ENCODE measurements at places on chromosomes 6 and 20.
A peak's percentile ranks its signal among the peaks of the same experiment; 100 is the strongest.

DNA sequence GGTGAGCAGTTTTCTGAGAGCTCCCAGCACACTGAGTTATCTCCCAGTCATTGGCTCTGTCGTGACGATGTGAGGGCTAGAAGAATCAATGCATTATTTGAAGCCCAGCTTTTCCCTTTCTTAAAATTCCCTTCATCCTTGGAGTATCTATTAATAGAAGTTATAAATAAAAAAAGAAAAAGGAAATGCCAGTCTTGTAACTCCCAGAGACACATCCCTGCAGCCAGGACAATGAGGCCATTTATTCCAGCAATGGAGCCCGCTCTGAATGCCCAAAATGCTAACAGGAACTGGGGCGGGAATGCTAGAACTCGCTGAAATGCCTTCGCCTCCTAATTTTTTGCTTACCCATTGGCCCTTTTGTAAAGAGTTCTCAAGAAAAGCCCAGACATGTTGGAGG is 305.8 kb downstream of the TFAP2C start:
- no peak for DNase-seq

GRCh38 chr6:130810307-130811030 is 16.7 kb upstream of the SMLR1 start:
- no peak for DNase-seq

- peak; percentile 12 for DNase-seq
These were observed 95.4 kb downstream of the OGFRL1 start for GRCh38 chr6:71383901-71384489.

DNA sequence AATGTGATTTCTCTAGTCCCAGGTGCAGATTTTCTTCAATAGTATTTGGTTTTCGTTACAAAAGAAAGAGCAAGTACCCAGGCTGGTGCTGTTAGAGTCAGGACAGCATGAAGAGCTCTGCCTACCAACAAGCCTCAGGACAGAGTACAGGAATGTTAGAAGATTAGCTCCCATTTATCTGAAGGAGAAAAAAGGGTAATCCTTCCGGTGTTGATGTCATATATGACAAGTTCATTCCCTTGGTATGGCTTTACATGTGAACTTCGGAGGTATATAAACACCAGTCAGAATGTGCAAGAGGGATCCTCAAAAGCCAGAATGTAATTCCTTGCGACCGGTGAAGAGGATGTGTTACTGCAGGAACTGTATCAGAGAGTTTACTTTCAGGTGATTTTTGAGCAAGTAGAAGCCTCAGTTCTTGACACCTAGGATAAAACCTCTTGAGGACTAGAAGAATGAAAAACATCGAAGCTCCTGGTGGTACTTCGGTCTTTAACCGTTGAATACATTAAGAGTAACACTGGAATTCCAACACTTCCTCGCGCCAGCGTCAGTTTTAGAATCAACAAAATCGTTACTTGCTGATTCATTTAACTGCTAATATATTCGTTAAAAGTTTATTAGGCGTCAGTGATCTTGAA is 194.2 kb upstream of the ZNF184 start:
- no peak for DNase-seq

DNA sequence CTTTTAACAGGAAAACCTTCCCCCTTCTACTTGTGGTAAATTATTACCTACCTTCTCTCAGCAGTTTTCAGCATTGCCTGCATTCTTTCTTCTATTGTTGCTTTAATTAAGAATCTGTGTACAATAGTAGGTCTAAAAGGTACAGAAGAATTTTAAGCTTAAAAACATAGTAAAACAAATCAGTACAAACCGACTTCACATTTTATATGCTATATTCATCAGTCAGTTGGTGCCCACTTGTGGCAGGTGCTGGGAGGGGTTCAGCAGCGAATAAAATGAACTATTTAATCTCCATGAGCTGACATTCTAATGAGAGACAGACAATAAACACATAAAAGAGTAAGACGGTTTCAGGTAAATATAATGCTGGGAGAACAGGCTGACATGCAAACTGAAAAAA is 73.4 kb upstream of the FBXO30 start:
- DNase-seq, result no peak

DNA sequence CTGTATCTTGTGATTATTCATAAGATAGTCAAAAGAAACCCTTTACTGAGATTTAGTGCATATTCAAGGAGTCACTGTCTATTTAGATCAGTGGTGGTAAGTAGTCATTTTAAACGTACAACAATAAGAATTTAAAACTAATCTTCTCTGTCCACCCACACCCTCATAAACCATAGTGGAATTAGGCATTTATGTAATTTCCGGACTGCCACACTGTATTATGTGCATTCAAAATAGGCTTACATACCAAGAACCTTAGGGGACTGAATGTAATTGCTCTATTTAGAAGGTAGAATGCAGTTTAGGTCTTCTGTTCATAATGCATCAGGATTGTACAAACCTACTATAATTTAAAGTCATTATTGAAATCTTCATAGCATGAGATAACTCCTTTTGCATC is 685.4 kb downstream of the TENT5A start:
- no peak for DNase-seq

DNA sequence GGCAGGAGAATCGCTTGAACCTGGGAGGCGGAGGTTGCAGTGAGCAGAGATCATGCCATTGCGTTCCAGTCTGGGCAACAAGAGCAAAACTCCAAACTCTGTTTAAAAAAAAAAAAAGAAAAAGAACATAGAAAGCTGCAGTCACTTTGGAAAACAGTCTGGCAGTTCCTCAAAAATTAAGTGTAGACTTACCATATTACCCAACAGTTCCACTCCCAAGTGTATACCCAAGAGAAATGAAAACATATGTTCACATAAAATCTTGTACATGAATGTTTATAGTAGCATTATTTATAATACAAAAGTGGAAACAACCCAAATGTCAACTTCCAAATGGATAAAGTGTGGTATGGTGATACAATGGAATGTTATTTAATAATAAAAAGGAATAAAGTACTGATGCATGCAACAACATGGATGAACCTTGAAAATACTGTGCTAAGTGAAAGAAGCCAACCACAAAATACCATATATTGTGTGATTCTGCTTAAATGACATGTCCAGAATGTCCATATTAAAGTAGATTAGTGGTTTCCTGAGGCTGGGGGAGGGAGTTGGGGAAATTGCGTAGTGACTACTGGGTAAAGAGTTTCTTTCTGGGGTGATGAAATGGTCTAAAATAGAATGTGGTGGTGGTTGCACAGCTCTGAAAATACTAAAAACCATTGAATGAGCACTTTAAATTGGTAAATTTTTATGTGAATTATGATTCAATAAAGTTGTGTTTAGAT is 62.9 kb downstream of the SUN5 start:
- no peak for DNase-seq

DNA sequence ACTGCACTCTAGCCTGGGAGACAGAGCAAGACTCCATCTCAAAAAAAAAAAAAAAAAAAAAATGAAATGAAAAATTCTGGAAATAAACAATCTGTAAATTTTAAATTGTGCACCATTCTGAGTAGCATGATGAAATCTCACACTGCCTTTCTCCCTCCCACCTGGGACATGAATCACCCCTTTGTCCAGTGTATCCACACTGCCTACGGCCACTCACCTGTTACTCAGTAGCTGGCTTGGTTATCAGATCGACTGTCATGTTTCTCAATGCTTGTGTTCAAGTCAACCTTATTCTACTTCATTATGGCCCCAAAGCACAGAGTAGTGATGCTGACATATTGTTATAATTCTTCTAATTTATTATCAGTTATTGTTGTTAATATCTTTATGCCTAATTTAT is 58.7 kb upstream of the MTHFD1L start:
- DNase-seq, result no peak

DNA sequence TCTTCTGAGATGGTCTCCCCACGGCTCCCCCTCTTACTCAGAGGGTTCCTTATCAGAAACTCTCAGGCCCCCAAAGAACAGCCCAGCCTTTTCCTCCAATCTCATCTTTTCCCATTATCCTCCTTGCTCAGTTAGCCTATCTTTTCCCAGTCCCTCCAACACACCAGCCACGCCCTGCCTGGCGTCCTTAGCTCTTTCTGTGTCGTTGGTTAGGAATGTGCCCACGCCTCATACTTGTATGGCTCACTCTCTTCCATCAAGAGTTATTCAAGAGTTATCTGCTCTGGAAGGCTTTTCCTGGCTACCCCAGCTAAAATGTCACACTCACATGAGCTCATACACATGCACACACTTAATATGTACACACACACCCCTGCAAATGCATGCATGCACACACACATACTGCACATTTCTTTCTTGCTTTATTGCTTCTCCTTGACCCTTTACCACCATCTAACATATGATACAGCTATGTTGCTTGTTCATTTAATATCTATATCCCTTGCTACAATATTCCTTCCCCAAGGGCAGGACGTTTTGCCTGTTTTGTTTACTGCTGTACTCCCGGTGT is 37.6 kb downstream of the SLC2A10 start:
- DNase-seq, result no peak

DNA sequence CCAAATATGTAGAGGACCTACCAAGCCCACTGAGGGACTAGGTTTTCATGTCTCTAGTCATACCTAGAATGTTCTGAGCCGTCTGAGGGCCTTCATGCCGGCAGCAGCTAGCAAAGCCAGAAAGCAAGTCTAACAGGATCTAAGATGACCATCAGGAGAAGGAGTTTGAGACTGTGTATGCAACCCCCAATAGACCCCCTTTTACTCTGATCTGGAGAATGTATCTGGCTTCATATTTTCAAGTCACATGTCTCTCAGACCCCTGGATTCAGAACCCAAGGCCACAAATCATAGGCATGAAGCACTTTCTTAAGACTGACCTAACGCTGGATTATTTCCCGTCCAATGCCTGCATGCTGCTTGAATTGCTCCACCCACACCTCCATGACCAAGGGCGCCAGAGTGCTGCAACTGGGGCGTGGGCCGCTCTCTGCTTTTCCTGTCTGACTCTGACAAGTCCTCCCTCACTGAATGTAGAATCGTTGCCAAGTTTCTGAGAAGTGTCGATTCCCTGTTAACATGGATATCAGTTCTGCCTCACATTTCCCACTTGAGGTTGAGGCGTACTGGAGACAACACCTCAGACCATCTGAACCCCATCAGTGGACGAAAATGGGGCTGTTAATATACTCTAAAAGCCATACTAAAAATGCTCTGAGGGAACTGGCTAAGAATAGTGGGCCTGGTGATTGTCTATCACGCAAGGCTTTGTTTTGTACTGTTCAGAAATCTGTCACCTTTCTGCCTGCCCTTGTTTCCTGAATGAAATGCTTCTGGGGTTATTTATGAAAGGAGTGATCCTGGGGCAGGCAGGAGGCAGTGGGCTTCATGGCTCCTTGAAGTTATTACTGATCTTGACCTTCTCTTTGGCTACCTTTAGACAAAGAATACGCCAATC is 23.9 kb upstream of the ASXL1 start:
- DNase-seq, result peak; percentile 30

DNA sequence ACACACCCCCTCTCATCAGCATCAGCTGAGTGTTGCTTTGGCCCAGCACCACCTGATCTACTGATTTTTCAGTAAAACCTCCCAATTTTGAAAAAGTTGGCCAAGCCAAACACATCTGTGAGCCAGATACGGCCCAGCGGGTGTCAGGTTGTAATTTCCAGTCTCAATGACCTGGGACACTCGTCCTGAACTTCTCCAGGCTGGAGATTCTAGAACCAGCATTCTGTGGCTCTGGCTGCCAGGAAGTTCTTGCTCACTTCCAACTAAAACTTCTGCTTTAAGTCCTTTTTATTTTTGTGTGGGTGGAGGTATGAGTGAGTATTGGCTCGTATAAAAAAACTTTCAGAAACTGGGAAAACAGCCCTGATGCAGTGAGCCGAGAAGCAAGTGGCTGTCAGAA is 5.1 kb downstream of the KIAA1755 start:
- DNase-seq, result no peak

DNA sequence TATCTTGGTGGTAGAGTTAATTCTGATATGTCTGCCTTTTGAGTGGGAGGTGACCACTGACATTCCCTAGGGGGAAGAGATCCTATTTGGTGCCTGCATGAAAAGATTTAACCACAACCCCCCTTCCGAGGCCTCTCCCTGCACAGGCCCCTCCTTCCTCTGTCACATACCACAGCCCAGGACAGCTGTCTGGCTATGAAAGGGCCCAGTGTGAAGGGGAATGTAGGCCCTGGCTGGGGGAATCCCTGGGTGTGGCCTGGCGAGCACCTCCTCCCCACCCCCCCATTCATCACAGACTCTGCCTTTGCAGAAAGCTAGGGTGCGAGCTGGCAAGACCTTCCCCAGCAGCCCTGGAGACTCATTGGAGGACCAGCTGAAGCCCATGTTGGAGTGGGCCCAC is 27.4 kb upstream of the MAPRE1 start:
- no peak for DNase-seq

GRCh38 chr6:33772082-33772830 is 16.7 kb downstream of the LEMD2 start:
- no peak for DNase-seq

GRCh38 chr6:167759912-167760311 is 66.8 kb upstream of the AFDN start:
- no peak for DNase-seq

- no peak for DNase-seq
These were observed 42.0 kb downstream of the IRAK1BP1 start for GRCh38 chr6:78909391-78909790.

GRCh38 chr20:9359561-9360308 is 154.7 kb upstream of the LAMP5 start:
- DNase-seq, result no peak

DNA sequence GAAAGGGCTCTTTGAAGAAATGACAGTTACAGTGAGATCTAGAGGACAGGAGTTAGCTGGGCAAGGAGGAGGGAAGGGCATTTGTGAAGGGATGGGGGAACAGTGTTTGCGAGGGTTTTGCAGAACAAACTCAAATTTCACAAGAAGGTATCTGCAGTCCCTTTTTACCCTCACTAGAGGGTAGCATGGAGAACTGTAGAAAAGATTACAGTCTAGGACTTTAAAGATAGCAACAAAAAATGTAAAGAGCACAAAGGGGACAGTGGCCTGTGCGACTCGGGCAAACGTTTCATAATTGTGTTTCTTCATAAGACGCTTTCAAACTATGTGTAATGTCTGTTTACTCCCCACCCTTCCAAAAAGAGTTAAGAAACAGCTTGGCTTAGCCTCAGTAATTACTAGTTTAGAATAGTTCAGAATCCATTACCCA is 21.2 kb upstream of the ASXL1 start:
- no peak for DNase-seq

GRCh38 chr6:1494671-1495070 is 105.3 kb downstream of the FOXF2 start:
- no peak for DNase-seq
